ENCODE measurements at places on chromosomes 13 and 19.

DNA sequence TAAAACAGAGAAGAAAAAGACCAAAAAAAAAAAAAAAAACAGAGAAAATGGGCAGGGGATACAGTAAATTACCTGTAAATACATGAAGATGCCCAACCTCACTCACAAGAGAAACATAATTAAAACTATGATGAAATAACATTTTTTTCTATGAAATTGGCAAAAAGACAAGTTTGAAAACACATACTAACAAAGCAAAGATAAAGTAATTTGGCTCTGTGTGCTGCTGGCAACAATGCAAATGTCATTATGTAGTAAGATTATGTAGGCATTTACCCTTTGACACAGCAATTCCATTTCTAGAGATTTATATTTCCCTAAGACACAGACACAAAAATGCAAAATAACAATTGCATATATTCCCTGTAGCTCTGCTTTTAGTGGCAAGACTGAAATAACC is 20.2 kb downstream of the ZC3H13 start:
- no peak for DNase-seq

DNA sequence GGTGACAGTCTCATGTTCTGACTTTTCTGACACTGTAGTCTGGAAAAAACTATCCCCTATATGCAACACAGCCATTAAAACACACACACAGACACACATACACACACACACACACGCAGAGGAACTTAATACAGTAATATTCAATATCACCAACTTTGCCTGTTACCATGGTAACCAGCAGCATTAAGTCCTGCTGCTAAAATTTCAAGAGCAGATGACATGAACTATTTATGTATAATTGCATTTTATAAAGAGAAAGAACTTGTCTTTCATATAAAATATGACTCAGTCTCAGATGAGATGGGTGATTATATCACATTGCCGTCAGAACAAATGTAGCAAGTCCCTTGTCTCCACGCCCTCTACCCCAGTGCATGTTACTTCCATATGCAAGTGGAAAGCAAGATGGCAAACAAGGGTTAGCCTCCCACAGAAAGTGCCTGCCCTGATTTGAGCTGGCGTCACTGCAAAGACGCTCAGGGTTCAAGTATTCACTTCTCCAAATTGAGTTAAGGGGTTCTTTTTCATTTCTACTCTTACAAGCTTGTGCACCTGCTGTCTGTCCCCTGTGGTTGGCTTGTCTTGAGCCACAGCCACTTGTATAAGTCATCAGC is 576.8 kb downstream of the UQCRFS1 start:
- no peak for DNase-seq

DNA sequence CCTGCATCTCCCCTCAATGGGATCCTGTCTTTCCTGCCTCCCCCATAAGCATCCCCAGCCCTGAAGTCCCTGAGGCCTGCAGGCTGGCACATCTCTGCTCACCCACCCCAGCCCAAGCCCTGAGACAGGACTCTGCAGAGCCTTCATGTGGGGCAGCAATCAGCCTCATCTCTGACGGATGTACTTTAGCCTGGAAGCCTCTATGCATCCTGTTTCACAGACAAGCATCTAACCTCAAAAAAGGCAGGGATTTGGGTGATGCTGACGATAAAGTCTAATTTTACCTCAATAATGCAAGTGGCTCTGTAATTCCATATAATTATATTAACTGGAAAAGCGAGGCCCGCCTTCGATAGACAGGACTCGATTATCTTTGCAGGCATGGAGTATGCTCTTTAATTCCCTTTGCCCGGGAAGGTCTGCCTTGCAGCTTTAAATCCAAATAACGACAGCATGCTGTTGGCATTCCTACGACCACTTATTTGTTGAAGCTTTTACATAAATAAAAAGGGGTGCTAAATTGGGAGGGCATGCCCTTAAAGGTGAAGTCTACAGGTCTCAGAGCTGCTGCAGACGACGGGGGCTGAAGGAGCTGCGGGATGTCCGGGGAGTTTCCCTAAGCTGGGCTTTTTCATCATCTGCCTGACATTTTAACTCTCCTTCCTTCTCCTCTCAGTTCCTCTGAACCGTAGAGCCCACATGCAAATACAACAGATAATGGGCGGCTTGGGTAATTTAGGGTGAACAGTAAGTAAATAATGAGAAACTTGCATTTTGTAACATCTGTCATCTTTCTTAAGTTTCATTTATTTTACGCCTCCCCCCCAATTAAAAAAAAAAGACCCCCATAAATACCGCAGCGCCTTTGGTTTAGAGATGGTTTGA is 211.5 kb downstream of the URI1 start:
- no peak for DNase-seq

DNA sequence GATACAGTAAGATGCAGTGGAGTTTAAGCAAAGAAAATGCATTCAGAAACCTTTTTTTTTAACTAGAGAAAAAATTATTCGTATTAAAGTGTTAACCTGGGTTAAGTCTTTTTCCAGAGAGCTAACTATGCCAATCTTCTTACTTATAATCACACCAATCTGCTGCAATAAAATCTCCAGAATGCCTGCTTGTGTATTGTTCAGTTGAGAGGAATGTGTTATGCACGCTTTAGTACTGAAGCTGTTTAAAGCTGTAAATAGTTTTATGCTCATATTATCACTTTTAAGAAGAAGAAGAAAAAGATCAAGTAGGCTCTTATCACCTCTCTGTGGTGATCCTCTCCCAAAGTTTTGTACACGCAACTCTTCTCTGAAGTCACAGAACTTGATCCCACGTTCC is 528.7 kb downstream of the RFC3 start:
- no peak for DNase-seq

DNA sequence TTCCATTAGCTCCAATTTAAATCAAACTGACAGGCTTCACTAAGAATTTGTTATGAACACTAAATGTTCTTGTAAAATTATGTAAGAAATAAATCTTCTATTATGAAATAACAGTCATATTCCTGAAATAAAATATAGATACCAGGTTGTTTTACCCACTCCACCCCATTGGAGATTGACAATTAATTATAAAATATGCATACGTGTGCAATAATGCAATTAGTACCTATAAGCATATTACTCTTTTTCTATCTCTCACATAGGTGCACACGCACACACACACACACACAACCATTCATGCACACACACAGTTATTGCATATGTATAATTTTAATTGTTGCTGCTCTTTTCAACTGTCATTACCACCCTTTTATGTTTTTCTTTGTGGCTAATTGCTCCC is 395.7 kb downstream of the SLITRK5 start:
- DNase-seq: no peak

GRCh38 chr13:99294958-99295357 is 12.2 kb downstream of the GPR183 start:
- DNase-seq: no peak
